ENCODE measurements at places on chromosomes 5 and 9. TPM values are rescaled to one million over a fixed set of nuclear protein-coding genes. Genes with fewer than 3 reads are reported as not detected.

CDH6 gene
- total RNA-seq: 5.2 TPM

DNA sequence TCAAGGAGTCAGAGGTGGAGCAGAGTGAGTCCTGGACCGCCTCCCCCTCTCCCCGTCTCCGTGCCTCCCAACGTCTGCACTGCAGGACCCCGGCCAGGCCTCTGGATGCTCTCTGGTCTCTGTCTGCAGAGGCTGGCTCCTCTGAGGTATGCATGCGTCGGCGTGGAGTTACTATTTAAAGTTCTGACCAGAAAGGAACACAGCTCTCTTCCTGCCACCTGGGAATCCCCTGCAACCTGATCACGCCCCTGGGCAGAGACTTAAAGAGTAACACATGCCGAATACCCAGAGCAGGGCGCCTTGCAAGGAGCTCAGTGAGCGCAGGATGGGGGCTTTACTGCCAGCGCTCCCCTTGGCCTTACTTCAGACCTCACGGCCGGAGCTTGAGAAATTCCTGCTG lies 16.0 kb downstream of the ANXA6 start:
- H3K27ac ChIP-seq: peak overlapping the region; percentile 53
- no peaks in the 10 kb centered on the region for H3K27me3 ChIP-seq
- peaks cover 60% of the 10 kb centered on the region for H3K4me1 ChIP-seq
- H3K36me3 ChIP-seq: peaks cover 38% of the 10 kb centered on the region

- H3K27ac ChIP-seq: no peak overlapping the region
- DNase-seq: no peak
- no peak overlapping the region for H3K4me3 ChIP-seq
- H3K36me3 ChIP-seq: no peaks in the 10 kb centered on the region
- H3K27me3 ChIP-seq: no peaks in the 10 kb centered on the region
Observed at GRCh38 chr5:69530561-69531405, 29.2 kb upstream of the GTF2H2C start.

DNA sequence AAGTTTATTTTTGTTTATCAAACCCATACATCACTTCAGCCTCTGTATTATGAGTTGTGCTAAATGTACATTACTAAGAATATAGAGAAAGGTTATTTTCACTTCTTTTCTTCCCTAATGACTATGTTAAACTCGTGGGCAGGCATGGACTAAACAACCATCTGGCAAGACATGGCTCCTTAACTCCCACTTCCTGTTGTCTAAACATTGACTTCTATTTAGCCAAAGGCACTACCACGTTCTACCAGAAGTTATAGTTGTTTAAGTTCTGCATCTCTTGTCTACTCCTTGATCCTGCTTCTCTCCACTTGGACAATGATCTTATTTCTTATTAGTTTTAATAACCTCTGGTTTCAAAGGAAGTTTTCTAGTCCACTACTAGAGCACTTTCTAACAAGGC lies 136.1 kb downstream of the MACIR start:
- H3K4me1 ChIP-seq: no peaks in the 10 kb centered on the region
- no peaks in the 10 kb centered on the region for H3K36me3 ChIP-seq
- no peak overlapping the region for H3K4me3 ChIP-seq
- H3K27me3 ChIP-seq: no peaks in the 10 kb centered on the region
- no peak for DNase-seq

- no peaks in the 10 kb centered on the region for H3K27me3 ChIP-seq
- H3K4me3 ChIP-seq: no peak overlapping the region
- peaks cover 21% of the 10 kb centered on the region for H3K4me1 ChIP-seq
Observed at GRCh38 chr9:131035548-131035947, 26.6 kb downstream of the LAMC3 start.

DNA sequence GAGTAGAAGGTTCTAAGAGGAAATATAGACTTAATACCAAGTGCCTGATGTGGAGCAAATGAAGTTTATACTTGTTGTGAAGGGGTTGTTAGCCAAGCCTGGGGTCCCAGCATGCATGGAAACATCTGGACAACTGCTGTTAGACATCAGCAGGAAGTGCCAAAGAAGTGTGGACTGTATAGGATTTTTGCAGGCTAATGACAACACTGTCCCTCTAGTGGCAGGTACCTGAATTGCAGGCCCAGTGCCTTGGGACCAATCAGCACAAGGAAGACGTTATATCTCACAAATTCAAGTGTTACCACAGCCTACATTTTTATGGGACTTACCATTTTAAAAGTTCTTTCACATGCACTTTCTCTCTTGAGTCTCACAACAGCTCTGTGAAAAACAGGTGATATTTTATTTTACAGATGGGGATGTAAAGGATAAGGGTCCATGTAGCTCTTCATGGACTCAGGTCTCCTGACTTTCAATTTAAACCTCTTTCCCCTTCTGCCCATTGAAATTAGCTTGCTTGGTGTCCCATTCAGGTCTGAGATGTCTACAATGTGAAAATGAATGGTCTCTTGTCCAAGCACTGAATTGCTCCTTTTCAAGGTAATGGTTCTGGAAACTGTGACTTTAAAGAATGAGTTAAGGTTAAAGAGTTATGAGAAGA lies 89.0 kb upstream of the MAP1B start:
- no peak for DNase-seq
- H3K36me3 ChIP-seq: no peaks in the 10 kb centered on the region
- H3K27me3 ChIP-seq: no peaks in the 10 kb centered on the region

GRCh38 chr5:175623088-175623487 lies 34.8 kb upstream of the HRH2 start:
- H3K27ac ChIP-seq: no peak overlapping the region
- no peaks in the 10 kb centered on the region for H3K4me1 ChIP-seq
- H3K36me3 ChIP-seq: no peaks in the 10 kb centered on the region

GRCh38 chr5:50343715-50344114 lies 97.4 kb downstream of the EMB start:
- H3K4me1 ChIP-seq: no peaks in the 10 kb centered on the region
- H3K36me3 ChIP-seq: no peaks in the 10 kb centered on the region
- DNase-seq: no peak
- no peak overlapping the region for H3K27ac ChIP-seq

DNA sequence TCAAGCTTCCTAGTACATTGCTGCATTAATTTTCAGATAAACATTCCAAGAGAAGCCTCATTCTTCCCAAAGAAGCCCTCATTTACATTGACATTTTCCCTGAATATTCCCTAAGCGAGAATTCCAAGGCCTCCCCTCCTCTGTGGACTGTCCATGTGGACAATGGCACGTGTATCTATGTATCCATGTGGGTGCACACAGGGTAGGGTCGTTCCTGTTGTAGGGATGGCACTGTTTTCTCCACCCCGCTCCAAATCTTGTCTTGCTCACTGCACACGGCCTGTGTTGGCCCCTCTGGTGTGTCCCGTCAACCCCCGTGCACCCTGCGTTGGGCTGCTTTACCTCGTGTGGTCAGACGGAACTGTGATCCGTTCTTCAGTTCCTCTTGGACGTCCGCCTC lies 104.7 kb upstream of the IRX2 start:
- H3K27me3 ChIP-seq: no peaks in the 10 kb centered on the region
- H3K4me3 ChIP-seq: no peak overlapping the region
- DNase-seq: no peak
- no peaks in the 10 kb centered on the region for H3K36me3 ChIP-seq
- no peak overlapping the region for H3K27ac ChIP-seq
- no peaks in the 10 kb centered on the region for H3K4me1 ChIP-seq

DNA sequence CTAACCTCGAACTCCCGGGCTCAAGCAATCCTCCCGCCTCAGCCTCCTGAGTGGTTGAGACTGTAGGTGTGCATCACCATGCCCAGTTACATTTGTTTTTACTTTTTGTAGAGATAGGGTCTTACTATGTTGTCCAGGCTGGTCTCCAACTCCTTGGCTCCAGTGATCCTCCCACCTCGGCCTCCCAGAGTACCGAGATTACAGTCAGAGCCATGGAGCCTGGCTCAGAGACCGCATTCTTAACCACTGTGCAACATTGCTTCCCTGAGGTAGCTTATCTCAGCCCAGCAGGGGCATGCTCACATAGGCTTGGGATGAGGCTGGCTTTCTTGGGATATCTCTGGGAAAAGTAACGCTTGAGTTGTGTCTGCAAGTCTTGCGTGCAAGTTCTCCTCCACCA lies 99.7 kb downstream of the SPRY4 start:
- H3K27ac ChIP-seq: no peak overlapping the region

IGFBPL1 gene
- total RNA-seq: not detected

WDR38 gene
- total RNA-seq: not detected

GRCh38 chr9:133055788-133056420 lies 5.9 kb upstream of the CEL start:
- H3K27ac ChIP-seq: no peak overlapping the region
- H3K4me1 ChIP-seq: peaks cover 16% of the 10 kb centered on the region
- DNase-seq: no peak
- no peaks in the 10 kb centered on the region for H3K36me3 ChIP-seq
- H3K27me3 ChIP-seq: no peaks in the 10 kb centered on the region
- no peak overlapping the region for H3K4me3 ChIP-seq

ZNF622 gene
- total RNA-seq: 19.4 TPM

DNA sequence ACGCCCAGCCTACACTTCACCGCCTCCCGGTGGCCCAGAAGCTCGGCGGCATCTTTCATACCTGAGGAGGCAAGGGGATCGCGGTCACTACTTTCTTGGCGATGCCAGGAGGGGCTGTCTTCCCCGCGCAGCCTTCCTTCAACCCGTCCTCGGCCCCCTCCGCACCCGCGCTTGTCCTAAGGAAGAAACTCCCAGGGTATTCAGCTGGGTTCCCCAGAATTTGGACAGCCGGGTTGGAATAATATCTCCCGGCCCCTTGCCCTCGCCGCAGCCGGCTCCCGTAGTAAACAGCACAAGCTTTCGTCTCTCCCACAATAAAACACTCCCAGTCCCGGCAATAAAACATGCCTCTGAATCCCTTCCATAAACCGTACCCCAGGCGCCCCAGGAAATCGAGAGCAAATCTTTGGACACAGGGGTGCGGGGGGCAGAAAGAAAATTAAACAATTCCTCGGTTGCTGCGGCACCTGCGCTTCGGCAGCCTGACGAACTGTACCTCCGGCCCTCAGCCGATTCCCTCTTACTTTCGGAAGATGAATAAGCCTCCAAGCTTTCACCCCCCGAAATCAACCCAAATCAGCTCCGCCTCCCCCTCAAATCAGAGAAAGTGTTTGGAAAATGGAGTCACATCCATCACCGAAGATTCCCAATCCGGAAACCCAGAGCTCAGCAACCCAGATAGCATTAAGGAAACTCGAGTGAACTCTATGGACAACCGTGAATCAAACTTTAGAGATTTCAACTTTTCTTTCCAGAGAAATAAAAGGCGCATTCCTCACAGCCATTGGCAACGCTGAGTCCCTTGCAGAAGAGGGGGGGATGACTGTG lies 1.1 kb downstream of the OTP start:
- no peak overlapping the region for H3K27ac ChIP-seq
- H3K4me1 ChIP-seq: peaks cover 31% of the 10 kb centered on the region
- no peak for DNase-seq
- no peaks in the 10 kb centered on the region for H3K36me3 ChIP-seq
- no peak overlapping the region for H3K4me3 ChIP-seq

- no peak overlapping the region for H3K4me3 ChIP-seq
- no peaks in the 10 kb centered on the region for H3K27me3 ChIP-seq
- DNase-seq: no peak
- H3K27ac ChIP-seq: no peak overlapping the region
Observed at GRCh38 chr5:98781964-98782363, 8.5 kb downstream of the RGMB start.

DNA sequence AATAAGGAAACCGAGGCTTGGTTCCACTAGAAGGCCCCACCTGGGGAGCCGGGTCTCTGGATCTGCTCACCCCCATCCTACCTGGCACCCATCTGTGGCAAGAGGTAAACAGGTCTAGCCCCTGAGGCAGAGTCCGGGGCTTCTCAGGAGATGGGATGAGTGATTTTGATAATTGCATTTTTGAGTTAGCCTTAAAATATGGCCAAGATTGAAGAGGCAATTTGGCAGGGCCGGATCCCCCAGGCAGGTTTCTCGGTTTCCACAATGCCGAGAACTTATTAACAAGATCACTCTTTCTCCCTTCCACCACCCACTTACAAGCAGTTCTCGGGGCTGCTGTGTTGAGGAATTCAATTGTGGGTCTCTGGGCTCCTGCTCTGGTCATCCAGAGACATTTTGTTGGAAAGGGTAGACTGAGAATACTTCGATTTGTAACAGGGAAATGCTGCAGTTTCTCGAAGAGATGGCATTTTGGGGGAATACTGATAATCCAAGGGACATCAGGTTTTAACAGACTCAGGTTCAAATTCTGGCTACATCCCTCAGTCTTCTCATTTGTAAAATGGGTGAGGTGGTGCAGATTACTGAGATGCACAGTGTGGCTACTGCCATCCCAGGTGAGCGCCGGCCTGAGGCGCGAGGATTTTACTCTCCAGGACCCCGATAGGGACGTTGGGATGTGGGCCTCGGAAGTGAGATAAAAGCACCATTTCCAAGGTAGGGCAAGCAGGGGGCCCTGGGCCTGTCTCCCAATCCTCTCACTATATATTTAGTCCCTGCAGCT lies 194.2 kb downstream of the CDK5RAP2 start:
- H3K27ac ChIP-seq: no peak overlapping the region
- H3K27me3 ChIP-seq: no peaks in the 10 kb centered on the region
- no peak overlapping the region for H3K4me3 ChIP-seq
- no peak for DNase-seq
- peaks cover 15% of the 10 kb centered on the region for H3K36me3 ChIP-seq
- H3K4me1 ChIP-seq: no peaks in the 10 kb centered on the region

FANCC gene
- 17.2 TPM for total RNA-seq

DNA sequence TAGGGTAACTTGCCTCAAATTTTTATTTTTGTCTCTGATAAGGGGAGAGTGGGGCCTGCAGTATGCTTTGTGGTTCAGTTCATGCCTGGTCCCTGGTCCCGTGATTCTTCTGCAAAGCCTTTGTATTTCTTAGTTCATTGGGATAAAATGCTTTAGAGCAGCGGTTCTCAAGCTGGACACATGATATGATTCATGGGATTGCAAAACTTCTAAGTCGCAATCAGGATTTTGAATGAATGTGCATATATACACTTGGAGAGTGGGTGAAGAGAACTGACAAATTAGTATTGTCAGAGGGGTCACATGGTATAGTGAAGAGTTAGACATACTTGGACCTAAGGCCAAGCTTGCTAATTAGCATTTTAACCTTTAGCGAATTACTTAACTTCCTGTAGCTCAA lies 265.4 kb upstream of the KLF9 start:
- H3K27ac ChIP-seq: no peak overlapping the region
- H3K4me3 ChIP-seq: no peak overlapping the region
- DNase-seq: no peak
- H3K4me1 ChIP-seq: no peaks in the 10 kb centered on the region
- H3K36me3 ChIP-seq: no peaks in the 10 kb centered on the region

DNA sequence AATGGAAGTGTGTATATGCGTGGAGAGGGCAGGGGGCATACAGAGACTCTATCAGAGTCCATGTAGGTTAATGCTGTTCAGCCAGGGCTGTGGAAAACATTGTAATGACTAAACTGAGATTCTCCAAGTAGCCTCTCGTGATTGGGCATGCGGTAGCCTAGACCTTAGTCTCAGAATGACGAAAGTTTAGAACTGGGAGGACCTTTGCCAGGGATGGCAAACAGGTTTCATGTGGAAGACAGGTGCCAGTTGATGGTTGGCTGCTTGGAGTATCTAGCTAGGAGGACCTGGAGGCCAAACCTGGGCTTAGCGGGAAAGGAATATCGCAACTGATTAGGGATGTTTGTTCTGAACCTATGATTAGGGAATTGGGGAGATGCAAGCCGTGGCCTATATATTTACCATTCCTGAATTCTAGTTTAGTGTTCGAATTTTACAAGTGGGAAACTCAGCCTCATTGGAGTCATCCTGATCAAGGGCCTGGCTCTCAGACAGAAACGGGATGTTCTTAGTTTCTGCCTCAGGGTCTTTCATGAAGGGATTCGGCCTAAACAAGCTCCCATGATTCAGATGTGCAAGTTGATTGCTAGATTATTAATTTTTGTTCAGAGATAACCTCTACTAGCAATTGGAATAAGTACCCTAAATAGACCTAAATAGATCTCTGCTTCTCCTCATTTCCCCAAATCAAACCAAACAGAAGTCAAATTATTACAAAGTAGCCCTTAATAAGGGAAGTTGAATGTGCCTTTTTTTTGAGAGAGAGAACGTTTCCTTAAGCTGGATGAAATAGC lies 26.8 kb upstream of the TJP2 start:
- no peak overlapping the region for H3K4me3 ChIP-seq
- H3K4me1 ChIP-seq: peaks cover 17% of the 10 kb centered on the region
- no peaks in the 10 kb centered on the region for H3K36me3 ChIP-seq
- H3K27ac ChIP-seq: no peak overlapping the region
